AG08395 (cell line): ENCODE measurements at places on chromosomes 4 and X.

DNA sequence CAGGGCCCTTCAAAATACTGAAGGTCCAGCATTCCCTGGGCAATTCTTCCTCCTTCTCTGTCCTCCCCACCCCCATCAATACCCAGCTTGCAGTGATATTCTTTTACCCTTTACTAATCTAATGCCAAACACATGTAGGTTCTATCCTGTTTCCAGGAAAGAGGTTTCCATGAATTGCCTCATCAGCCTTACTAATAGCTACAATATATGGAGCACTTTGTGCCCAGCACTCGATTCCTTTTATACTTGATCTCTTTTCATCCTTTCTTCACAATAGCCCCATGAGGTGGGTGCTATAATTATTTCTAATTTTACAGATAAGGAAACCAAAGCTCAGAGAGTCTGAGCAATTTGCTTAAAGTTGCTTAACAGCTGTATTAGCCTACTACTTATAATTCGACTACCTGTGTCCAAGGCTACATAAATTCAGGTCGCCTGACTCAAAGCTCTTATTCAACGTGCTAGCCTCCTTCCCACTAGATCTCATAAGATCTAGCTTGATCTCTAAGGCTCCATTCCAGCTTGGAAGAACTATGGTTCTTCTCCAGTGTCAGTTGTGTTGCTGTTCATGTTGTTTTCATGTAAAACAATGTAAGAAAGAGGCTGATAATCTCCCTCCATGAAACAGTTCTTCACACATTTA, 229.6 kb upstream of the PGRMC2 start:
- DNase-seq: peak; percentile 28

GRCh38 chrX:150182161-150182560, 181.0 kb upstream of the MAMLD1 start:
- no peak for DNase-seq

DNA sequence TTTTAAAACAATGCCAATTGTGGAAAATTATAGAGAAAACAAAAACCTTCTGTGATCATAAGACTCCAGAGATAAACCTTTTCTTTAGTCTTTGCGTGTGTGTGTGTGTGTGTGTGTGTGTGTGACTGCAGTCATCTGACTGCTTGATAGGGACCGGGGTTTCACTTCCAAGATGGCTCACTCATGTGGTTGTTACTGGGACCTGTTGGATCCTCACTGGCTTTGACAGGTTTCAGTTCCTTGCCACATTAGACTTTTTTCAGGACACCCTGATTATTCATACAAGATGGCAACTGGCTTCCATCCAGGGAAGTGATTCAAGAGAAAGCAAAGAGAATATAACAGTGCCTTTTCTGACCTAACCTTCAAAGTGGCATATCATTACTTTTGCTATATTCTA, 21.9 kb upstream of the MAD2L1 start:
- no peak for DNase-seq

DNA sequence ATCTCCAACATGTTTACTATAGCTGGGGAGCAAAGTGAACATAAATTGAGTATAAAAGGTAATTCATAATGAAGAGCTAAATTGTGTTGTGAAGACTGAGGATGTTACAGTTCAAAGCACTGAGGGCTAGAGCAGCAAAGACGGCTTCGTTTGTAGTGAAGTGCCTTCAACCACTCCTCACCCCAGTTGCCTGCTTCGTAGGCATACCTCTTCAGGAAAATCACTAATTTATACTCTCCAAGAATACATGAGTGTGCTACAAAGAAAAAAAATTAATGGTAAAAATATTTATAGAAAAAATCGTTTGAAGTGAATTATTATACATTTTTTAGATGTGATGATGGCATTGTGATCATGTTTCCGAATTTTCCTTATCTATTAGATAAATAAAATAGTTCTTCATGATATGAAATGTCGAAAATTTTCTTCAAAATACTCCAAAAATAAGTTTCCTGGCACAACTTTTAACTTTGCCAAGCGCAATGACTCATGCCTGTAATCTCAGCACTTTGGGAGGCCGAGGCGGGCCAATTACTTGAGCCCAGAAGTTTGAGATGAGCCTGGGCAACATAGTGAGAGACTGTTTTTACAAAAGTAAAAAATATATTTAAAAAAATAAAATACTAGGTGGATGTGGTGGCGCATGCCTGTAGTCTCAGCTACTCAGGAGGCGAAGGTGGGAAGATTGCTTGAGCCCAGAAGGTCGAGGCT, 41.6 kb downstream of the ZFP42 start:
- no peak for DNase-seq

DNA sequence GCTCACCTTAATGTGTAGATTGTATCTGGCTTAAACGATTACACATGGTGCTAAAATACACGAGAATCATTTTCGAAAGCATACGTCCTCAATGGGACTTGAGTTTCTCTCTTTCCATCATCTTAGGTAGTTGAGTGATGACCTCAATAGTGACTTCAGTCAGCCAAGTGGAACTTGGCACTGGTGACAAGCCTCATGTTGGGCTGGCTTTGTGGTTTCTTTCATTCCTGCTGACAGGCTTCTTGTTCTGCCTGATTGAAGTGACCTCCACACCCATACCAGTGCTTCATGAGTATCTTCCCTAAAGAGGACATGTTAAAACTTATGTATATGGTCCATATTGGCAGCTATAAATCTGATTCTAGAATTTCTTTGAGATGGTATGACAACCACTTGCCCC, 159.1 kb upstream of the WDR1 start:
- DNase-seq: peak; percentile 38

DNA sequence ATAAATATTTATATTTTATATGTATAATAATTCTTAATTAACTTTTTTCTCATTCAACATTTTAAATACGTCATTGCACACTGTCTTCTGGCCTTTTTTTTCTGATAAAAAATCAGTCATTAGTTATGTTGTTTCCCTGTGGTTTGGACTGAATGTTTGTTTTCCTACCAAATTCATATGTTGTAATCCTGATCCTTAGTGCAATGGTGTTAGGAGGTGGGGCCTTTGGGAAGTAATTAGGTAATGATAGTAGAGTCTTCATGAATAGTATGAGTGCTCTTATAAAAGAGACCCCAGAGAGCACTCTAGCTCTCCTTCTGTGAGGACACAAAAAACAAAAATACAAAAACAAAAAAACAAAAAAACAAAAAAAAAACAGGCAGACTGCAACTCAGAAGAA, 117.2 kb downstream of the GASK1B start:
- no peak for DNase-seq

- DNase-seq: no peak
Measured at GRCh38 chr4:2833671-2834000, 10.0 kb upstream of the ADD1 start.

- no peak for DNase-seq
Measured at GRCh38 chrX:138057883-138058282, 492.0 kb downstream of the ZIC3 start.

DNA sequence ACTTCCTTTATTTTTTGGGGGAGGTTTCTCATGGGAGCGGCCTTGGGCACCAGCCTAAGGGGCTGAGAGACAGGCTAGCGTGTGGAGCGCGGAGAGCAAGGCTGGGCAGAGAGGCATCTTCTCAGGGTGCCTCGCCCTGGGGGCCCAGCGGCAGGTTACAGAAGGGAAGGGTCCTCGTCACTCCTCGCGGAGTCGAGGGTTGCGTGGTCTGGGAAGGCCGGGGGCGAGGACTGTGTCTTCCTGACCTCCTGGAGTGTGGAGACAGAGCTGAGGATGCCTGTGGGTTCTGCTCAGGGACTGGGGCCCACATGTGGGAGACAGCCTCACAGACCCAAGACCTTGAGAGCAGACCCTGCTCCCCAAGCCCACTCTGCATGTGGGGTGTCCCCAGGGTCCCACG, 79.6 kb upstream of the LRPAP1 start:
- no peak for DNase-seq

DNA sequence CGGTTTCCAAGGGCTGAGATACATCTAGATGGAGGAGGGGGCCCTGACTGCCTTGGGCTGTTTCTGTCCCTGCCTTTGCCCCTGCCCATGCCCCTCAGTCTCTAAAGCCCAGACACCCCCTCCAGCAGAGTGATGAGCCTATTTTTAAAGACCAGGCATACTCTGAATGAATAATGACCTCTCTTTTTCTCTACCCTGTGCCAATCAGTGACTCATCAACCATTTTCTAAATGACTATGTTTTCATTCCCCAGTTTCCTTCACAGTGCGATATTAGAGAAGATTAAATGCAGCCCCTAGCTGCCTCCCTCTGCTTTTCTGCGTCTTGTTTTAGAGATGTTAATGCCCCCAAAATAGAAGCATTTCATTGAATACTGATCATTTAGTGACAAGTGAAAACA, 15.5 kb upstream of the NHS start:
- no peak for DNase-seq

DNA sequence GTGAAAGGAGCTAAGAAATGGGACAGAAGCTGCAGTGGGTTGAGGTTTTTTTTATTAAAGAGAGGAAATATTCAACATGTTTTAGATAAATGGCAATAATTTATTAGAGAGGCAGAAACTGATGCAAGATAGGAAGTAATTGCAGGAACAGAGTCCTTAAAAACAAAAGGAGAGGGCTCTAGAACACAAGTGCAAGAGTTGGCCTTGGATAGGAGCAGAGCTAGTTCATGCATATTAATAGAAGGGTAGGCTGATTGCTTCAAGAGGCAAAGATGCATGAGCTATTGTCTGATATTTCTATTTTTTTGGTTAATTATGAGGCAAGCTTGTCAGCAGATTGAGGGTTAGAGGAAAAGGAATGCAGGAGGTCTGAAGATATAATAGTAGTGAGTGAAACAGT, 91.0 kb upstream of the GPRIN3 start:
- no peak for DNase-seq

DNA sequence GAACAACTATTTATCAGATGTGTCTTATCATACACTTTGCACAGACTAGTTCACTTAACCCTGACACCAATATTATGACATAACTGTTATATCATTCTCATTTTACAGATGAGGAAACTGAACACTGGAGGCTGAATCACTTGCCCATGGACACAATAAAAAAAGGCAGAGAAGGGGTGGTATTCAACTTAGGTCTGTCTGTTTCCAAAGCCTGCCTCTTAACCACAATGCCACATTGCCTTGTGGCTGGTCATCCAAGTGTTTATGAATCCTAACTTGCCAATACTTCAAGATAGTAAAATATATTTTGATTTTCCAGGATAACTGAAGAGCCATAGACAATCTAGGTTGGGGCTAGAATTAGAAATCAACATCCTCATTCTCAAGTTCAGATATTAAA, 327.8 kb downstream of the NR3C2 start:
- no peak for DNase-seq

GRCh38 chr4:150960818-150961217, 54.3 kb downstream of the LRBA start:
- peak; percentile 25 for DNase-seq
